ENCODE measurements at places on chromosomes 3 and 15.

- no peak for DNase-seq
Observed at GRCh38 chr15:74422652-74423430, 10.9 kb downstream of the SEMA7A start.

DNA sequence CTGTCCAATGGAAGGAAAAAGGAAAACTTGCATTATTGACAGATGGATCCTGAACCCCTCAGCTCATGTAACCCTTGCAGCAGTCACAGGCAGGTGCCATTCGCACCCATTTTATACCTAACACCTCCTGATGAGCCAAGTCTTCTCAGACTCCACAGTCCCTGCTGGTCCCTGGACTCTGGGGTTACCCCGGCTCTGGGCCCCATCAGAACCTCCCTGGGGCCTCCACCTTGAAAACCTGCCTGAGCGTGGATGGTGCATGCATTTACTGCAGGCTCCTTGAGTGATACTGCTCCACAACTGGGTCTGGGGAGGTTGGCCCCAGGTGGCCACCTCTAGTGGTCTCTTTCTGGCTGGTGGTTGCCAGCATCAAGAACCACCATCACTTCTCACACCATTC lies 15.9 kb upstream of the DOCK3 start:
- no peak for DNase-seq

DNA sequence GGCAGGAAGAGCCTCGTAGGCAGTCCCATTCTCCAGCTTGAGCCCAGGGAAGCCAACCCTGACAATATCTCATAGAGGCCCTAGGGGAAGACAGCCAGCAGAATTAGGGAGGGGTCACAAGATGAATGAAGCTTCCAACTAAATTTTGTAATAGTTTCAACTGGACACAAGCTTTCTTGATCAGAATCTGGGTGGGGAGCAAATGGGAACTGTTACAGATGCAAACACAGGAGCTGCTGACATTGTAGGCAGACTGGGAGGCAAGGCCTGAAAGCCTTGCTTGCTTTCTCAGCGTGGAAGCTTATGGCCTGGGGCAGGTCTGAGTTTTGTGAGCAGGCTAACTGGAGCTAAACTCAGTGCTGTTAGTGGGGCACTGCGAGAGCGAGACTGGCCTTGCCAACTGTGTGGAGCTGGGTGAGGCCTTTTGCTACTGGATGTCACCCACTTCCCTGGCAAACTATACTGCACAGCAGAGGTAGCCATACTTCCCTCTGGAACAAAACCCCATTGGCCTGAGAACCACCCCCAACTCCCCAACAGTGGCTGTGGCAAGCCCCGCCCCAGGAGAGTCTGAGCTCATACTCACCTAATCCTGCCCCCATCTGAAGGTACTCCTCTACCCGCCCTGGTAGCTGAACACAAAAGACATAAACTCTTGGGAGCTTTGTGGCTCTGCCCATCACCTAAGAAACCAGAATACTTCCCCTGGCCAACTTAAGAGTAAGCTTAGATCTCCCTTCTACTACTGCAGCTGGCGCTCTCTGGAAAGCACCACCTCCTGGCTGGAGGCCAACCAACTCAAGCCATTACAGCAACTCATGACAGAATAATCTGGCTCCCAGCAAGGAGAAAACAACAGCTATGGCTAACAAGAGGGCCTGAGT lies 42.9 kb downstream of the CFAP20DC start:
- DNase-seq: no peak

- no peak for DNase-seq
Observed at GRCh38 chr15:34182942-34183341, 27.0 kb downstream of the KATNBL1 start.

DNA sequence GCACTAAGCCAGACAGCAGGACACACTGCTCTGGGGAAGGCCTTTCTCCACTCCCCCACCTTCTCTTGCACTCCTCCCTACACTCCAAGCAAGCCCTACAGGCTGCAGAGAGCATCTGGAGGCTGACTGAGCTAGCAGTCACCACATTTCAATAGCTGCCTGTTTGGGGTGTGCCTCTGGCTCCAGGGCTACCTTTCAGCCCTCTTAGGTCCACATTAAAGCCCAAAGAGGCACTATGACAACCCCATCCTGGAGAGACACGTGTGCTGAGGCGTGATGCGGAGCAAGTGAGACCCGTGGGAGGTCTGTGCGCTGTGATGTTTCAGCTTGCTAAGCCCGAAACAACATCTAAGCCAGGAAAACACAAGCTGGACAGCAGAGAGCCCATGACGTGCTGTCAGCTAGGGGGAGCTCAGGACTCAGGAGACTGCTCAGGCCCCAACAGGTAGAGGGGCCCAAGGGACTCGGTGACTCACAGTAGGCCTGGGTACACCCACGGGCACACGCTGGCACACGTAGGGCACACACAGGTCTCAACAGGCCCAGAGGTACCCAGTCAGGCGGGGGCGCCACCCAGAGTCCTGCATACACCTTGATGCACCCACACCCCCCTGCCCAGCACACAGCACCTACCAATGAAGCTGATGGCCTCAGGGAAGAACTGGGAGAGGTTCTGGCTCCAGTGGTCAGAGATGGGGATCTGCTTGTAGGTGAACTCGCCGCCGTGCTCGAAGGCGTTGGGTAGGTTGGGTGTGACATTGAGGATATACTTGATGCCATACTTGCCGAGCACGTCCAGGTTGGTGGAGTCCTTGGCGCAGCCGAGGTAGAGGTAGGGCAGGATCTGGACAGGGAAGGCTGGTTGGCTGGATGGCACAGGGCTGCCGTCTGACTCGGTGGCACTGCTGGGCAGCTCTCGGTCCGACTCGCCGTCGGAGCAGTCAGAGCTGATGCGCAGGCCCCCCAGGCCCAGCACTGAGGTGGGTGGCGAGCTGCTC lies 2.8 kb downstream of the DUSP7 start:
- DNase-seq: peak; percentile 19

DNA sequence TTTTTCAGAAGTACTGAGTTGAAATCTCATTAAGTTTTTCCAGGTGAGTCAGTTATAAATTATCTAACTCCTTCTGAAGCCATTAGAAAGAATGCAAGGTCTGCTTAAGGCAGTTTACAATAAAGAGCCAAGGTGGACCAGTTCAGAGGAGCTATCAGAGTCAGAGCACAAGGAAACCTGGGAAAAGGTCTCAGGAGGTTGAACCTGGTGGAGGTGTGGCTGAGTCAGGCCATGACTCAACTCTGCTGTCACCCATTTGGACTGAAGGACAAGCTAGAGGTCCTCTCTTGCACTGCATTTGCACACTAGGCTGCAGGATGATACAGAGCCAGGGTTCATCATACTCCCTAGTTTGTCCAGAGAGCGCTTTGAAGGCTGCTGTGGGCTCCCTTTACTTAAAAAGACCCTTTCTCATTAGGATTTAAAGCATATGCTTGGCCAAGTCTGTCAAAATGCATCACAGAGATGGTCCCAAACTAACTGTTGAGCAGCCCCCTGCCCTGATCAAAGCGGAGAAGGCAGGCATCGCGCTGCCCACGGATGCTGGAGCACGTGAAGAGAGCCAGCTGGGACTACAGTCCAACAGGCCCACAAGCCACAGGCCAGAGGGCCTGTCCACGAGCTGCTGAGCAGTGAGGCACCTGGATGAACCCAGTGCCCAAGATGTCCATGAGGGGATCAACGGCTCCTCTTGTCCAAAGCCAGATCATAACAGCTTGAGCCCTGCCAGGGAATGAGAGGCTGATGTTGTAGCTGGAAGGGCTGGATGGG lies 26.0 kb upstream of the MRPS22 start:
- DNase-seq: no peak

DNA sequence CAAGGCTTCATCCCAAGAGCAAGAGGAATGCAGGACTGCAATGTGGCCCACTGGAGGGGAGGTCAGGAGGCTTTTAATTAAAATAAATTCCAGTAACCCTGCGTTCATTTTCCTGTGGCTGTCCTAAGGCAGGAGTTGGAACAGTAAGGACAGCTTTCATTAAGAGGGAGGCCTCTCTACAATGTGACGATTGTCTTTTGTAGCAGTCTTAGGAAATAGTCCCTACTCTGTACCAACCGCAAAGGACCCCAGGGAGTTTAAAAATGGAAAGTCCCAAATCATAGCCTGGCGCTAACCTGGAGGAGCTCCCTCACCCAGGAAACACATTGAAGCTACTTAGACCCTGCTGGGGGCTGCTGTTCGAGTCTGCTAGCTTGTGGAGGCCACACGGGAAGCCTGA lies 62.8 kb downstream of the SYNM start:
- no peak for DNase-seq
